ENCODE measurements at places on chromosomes 12 and 14.

GRCh38 chr12:4580281-4580688 is 18.3 kb downstream of the DYRK4 start:
- no peak for DNase-seq

DNA sequence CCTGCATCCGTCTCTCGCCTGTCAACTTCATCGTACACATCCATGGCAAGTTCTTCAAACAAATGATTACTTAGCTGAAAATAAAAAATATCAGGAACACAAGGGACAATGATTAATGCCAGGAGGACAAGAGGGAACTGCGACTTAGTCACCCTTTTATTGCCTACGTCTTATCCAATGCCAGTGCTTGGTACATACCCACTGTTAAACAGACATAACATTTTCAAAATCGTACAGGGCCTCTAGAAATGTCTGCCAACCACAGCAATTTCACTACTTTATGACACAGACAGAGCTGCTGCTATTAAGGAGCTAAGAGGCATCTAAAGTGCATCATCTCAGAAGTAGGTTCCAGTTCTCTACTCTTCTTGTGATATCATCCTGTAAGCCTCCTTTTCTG is 34.6 kb downstream of the GIT2 start:
- no peak for DNase-seq

- no peak for DNase-seq
These were observed 3.7 kb downstream of the UNC119B start for GRCh38 chr12:120713861-120714482.

- no peak for DNase-seq
These were observed 453.7 kb upstream of the RGS6 start for GRCh38 chr14:71478542-71478941.

GRCh38 chr12:51908876-51909592 is 1.7 kb downstream of the ACVRL1 start:
- no peak for DNase-seq

GRCh38 chr14:39050389-39050788 is 52.6 kb downstream of the SEC23A start:
- DNase-seq, result no peak

DNA sequence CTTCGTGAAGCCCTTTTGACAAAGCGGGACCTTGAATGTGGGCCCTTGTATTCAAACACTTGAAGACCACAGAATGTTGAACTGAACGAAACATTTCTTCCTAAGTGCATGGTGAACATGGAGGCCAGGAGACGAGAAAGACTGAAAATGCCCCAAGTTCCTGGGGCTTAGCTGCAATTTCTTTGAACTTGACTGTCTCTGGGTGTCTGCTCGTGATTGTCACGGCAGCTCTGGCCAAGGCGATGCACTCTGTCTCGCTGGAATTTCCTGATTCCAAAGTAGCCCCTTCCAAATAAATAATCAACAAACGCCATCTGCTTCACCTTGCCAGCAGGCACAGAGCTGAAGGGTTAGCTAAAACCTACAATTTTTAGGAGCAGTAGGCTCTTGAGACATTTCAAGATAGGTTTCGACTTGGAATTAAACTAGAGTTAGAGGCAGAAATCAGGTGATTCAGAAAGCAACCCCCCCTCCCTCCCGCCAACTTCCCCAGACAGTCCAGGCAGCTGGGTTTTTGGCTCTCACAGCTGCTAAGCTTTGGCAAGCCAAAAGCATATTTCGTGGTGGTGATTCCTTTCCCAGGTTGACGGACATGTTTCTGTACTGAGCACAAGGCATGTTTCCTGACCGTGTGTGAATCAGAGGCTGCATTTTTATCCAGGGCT is 13.5 kb upstream of the IRF2BPL start:
- no peak for DNase-seq

GRCh38 chr12:52277486-52278245 is 3.2 kb downstream of the KRT86 start:
- DNase-seq, result no peak

GRCh38 chr12:54129028-54129903 is 59.5 kb downstream of the SMUG1 start:
- no peak for DNase-seq
